BE2C (cell line): ENCODE measurements at places on chromosomes 12 and 14.

- DNase-seq = no peak
Observed at GRCh38 chr12:46958053-46958452, 121.4 kb upstream of the PCED1B start.

- DNase-seq = no peak
Observed at GRCh38 chr14:68451696-68452373, 341.0 kb downstream of the ZFP36L1 start.

DNA sequence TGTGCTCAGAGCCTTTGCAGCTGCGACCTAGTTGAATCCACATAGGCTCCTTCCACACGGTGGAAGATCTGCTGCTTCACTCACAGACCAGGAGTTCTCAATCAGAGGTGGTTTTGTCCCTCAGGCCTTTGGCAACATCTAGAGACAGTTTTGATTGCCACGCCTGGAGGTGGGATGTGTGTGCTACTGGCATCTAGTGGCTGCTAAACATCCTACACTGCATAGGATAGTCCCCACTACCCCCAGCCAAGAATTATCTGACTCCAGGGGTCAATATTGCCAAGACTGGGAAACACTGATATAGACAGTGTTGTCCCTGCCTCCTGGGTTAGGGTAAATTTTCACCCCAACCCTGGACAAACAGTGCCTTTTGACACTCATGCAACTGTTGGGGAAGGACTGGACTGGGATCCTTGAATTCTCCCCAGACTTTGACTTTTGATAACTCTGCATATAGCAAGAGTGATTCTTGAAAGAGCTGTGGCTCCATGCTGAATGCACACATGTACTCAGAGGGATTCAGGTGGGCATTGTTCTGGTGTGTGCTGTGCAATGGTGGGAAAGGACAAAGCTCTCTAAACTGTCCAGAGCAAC lies 39.8 kb downstream of the BAZ2A start:
- peak; percentile 59 for DNase-seq

- no peak for DNase-seq
Observed at GRCh38 chr14:76067536-76067935, 82.0 kb downstream of the IFT43 start.

- peak; percentile 36 for DNase-seq
Observed at GRCh38 chr12:15856097-15856982, 25.8 kb upstream of the STRAP start.

GRCh38 chr14:74569387-74569786 lies 42.6 kb downstream of the LTBP2 start:
- no peak for DNase-seq

DNA sequence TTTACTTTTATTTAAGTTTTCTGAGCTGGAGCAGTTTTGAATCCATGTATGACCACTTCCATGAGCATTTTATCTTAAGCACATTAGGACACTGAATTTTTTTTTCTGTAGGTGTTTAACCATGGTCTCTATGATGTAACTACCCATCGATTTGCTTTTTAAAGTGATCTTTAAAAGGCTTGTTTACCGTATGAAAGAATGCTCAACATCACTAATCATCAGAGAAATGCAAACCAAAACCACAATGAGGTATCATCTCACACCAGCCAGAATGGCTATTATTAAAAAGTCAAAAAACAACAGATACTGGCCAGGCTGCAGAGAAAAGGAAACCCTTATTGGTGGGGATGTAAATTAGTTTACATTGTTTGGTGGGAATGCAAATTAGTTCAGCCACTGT lies 23.0 kb downstream of the GLRX5 start:
- no peak for DNase-seq

- no peak for DNase-seq
Observed at GRCh38 chr12:41486718-41487117, 298.6 kb downstream of the PDZRN4 start.

DNA sequence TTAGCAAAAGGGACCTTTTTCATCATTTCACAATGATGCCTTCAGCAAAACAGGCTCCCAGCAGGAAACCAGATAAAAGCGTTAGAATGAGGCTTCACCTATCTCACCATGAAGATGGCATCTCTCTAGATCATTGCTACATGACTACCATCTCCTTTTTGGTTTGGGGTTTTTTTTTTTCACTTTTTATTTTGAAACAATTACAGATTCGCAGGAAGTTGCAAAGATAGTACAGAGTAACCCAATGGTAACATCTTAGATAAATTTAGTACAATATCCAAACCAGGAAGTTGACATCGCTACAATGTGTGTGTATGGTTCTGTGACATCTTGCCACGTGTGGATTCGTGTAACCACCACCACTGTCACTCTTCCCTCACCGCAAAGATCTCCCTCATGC lies 22.3 kb upstream of the PWP1 start:
- no peak for DNase-seq

GRCh38 chr12:27015730-27016076 lies 1.5 kb upstream of the TM7SF3 start:
- DNase-seq = no peak

GRCh38 chr14:60003991-60004390 lies 84.0 kb downstream of the LRRC9 start:
- no peak for DNase-seq

DNA sequence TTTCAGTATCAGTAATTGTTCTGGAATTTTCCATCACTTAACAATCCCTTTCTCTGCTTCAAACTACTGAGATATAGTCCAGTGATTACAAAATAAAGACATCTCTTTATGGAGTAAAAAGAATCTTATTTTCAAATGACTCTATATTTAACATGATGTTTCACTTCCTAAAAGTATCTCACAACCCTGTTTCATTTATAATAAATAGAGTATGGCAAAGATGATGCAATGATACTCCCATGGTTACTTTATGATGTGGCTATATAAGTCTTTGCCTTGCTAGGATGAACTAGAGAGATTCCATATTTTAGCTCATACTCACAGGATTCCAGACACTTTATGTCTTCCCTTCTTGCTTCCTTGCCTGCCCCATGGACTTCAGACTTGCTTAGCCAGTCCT lies 953.5 kb upstream of the MDGA2 start:
- DNase-seq = no peak

DNA sequence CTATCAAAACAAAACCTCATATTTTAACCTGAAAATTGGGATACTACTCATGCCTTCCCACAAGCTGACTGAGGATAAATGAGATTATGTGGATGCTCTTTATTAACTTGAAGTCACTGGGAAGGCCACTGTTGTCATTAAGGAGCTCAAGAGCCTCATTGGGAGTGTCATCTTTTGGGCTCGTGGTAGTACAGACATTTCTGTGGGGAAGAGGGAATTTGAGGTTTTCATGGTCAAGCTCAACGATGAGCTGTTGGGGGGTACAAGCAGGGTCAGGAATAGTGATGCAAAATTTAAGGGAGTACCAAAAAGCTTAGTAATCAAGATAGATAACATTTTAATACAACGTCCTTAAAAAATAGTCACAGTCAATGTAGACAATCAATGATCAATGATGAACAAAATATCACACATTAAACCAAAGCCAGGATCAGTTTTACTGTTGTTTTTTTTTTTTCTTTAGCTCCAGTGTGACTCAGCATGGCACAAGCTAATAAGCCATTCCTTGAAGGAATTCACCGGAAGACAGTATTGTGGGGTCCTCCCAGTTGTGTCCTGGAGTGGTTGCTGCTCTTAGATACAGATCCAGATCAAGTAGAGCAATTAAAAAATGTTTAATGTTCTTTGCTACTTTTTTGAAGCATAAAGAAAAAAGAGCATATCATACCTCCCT lies 130.9 kb downstream of the C12orf75 start:
- no peak for DNase-seq

DNA sequence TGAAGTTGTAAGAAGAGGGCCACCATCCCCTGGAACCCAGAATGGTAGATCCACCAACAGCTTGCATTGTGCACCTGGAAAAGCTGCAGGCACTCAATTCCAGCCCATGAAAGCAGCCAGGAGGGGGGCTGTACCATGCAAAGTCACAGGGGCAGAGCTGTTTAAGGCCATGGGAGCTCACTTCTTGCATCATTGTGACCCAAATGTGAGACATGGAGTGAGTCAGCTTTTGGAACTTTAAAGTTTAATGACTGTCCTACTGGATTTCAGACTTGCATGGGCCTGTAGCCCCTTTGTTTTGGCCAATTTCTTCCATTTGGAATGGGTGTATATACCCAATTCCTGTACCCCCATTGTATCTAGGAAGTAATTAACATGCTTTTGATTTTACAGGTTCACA lies 50.8 kb downstream of the SLC16A7 start:
- no peak for DNase-seq

DNA sequence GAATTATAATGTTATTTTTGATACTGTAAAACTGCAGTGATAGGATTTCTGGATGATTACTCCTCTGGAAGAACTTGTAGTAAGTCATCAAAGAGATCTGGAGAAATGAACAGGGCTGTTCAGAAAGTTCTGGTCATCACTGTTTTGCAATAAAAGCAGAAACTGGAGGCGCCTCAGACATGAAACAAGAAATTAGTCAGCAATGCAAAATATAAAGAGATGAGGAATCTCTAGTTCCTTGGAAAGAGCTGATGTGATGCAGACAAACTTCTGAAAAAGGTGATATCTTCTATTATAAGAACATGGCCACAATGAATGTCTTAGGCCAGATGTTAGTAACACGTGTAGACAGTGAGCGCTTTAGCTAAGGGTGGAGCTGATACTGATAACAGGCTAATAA lies 9.5 kb downstream of the ACIN1 start:
- no peak for DNase-seq

GRCh38 chr12:114245555-114245954 lies 160.4 kb downstream of the TBX5 start:
- DNase-seq = no peak

DNA sequence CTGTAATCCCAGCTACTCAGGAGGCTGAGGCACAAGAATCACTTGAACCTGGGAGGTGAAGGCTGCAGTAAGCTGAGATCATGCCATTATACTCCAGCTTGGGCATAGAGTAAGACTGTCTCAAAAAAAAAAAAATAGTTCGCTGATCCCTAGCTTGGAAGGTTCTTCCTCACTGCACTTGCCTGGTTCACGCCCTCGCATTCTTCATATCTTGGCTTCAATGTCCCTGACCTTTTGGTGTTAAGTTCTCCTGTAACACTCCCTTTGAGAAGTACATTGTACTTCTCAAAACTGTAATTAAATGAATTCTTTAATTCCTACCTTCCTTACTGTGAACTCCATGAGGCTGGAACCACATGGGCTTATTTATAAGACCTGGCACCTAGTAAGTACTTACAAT lies 16.5 kb upstream of the TPCN1 start:
- no peak for DNase-seq

DNA sequence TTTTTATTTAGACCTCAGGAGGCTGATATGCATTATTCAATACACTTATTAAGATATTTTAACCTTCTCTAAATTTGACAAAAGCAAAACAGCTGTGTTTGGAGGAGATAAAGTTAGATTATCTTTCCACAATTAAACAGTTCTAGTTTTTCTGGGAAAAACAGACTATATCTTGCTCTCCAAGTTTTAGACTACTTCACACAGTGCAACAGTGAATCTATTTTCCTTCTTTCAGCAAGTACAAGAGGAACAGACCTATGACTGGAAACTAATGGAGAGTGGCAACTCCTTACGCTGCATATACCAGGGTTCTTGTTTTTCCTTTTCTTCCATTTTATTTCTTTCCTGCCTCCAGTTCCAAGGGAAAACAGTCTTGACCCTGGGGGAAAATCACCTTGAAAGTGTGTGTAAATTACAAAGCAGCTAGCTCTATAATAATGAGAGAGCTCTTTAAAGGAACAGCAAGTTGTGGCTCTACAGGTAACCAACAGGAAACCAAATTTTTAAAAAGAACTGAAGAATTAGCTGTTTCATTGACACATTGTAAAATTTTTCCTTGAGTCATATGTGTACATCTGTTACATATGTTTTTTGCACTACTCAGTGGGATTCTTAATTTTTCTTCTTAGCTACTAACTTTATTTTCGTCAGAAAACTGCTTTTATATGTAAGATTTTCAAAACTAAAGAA lies 27.4 kb downstream of the DNM1L start:
- DNase-seq = no peak

DNA sequence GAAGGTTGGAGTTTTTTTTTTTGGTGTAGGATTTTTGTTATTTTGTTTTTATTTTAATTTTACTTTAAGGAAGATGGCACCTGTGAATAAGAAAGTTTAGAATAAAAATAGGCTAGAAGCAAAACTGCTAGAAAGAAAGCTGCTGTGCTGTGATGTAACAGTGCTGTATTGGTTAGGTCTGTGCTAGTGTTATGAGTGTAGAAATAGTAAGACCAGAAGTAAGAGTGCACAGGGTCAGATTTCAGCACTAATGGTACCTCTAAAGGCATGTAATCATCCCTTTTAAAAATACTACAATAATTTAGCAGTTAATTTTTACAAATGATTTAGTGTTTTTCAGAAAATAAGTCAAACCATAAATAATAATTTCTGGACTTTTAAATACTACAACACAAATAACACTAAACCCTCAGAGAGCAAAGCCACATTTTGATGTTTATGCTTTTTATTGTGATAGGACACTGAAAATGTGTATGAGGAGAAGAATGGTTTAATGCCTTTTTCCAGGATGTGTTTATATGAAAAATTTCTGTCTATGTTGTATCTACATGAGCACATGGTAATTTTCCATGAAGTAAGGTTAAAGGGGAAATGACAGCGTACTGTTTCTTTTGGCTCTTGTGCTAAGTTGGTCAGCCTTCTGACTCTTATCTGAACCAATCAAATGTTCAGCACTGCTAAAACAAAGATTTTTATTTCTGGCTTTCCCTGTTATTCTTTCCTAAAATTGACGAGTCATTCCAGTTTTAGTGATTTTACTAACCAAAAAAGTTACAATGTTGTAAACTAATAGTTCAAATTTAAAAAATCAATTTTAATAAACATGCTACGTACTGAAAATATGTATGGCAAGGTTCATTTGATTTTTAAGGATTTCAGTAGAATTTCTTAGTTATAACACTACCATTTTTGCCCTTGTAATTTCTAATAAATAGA lies 96.1 kb downstream of the PPHLN1 start:
- no peak for DNase-seq

DNA sequence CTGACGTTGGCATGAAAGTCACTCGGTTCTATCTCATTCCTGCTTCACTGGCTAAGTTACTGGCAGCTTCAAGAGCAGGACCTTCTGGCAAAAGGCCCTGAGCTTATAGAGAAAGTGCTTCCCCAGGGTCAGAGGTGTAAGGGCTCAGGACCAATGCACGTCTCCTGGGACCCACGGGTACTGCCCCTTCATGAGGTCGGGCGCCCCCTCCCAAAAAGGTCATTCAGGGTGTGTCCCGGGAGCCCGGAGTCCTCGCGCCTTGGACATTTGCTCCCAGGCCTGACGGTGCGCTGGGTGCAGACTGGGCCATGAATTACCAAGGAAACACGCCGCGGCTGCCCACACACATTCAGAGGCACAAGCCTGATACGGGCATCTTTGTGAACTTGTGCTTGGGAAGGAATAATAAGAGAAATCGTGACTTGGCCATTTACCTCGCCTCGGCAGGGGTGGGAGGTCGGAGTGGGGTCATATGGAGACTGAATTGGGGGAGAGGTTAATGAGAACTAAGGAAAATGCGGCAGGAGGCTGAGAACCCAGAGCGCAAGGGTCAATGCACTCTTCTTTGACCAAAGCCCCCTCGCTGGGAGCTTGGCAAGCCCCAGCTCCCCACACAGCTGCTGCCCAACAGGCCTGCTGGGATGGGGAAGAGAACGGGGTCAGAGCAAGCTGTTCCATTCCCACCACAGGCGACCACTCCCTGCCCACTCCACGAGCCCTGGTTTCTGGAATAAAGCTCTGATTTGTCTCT lies 15.7 kb upstream of the SLC6A12 start:
- no peak for DNase-seq
